Stimulated activated CD4-positive, alpha-beta T cell treated with anti-CD3 and anti-CD28 coated beads, Interleukin-1b, Interleukin-23, amount 100 ng/mL, for 1 hour (primary cell): ENCODE measurements at places on chromosomes 1 and 21.

DNA sequence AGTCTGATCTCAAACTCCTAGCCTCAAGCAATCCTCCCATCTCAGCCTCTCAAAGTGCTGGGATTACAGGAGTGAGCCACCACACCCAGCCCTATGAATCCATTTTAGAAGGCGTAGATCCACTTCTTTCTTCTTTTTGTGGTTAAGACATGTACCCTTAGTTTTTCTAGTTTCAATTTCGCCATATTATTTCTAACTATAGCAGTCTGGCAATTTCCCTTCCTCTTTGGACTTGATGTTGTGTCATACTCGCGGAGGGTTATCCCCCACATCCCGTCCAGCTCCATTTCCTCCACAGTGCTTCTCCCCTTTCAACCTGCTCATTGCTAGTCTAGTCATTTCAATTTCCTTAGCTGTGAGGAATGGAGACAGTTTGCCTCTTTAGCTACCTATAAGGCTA lies 5.2 kb upstream of the LRRC8D start:
- DNase-seq = no peak

- DNase-seq = no peak
Measured at GRCh38 chr21:44935533-44935927, 4.3 kb upstream of the SLX9 start.

DNA sequence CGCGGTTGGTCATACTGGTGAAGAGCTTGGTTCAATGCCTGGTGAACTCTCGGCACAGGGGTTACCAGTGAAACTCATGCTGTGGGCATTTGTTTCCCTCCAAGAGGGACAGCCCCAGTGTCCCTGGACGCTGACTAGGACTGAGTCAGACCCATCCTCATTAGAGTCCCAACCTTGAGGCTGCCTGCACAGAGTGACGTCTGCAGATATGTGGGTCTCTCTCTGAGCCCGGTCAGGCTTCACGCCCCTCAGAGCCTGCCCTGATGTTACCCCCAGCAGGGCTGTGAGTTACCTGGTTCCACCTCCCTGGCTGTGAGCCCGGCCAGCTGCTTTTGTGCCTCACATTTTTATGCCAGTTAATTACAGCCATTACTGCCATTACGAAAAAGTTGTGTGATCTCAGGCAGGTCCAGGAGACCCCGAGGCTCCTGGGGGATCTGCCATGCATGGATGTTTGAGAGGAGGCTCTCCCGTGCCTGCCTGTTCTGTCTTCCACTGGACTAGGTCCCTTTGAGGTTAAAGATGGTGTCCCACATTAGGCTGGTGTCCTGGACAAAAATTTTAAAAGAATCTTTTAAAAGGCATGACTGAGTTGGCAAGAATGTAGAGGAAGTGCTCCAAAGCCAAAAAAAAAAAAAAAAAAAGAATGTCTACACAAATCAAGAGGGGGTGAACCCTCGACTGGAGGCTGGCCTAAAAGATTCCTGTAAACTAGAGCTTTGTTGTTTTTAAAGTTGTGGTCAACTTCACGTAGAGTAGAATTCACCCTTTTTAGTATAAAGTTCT lies 36.6 kb upstream of the PADI1 start:
- no peak for DNase-seq

- no peak for DNase-seq
Measured at GRCh38 chr1:171212607-171213351, 27.7 kb downstream of the FMO2 start.
